Motor neuron (in vitro differentiated cells): ENCODE measurements at places on chromosomes 6 and 20.
A peak's percentile ranks its signal among the peaks of the same experiment; 100 is the strongest.

DNA sequence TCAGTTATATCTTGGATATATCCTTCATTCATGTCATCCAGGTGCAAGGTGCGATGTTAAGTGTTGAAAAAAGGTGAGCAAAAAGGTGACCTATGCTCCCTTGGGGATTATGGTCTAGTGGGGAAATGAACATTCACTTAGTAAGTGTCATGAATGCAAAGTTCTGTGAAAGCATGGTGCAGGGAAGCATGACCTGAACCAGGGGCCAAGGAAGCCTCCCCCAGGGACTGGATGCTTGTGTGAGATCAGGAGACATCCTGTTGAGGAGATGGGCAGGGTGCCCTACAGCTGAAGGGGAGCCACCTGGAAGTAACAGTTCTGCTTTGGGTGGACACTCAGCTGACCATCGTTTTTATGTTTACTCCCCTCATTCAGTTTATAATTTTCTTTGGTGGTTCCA is 179.5 kb downstream of the SYNDIG1 start:
- ATAC-seq: no peak

- peak; percentile 95 for ATAC-seq
These were observed 13.7 kb downstream of the KLHL31 start for GRCh38 chr6:53651764-53652401.

DNA sequence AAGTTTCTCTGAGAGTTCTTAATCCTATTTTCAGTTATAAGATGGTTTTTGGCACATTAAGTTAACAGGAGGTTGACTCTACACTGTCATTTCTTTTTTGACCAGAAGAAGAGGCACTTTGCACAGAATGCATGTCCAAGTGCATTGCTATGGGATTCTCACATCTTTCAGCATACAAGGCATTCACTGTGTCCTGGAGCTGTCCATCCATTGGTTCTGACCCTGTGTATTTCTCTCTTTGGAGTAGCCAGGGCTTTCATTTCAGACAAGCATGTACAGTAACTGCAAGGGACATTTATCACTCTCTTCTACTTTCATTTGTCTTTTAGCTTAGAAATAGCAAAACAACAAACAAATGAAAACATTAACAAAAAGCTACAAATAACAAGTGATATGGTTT is 275.1 kb upstream of the IMPG1 start:
- ATAC-seq: no peak

GRCh38 chr20:13984211-13984610 is 6.2 kb downstream of the SEL1L2 start:
- no peak for ATAC-seq

- no peak for ATAC-seq
These were observed 319.8 kb upstream of the PLCB4 start for GRCh38 chr20:8749101-8749500.

DNA sequence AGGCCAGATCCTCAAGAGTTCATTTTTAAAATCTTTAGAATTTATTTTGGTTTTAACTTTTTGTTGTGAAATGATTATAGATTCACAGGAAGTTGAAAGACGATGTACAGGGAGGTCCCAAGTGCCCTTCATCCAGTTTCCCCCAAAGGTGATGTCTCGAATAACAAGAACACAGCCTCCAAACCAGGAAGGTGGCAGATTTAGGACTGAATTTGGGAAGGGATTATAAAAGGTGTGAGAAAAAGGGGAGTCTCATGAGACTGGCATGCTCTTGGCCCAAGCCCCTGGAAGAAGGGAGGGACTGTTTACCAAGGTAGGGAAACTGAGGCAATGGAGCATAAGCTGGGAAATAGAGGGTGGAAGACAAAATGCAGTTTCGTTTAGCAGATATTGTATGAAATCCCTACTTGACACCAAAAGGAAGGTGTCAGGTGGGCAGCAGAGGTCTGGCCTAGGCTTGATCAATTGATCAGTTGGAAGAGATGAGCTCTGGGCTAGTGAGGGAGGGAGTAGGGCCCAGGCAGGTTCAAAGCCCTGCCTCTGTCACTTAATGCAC is 81.2 kb downstream of the BMP7 start:
- ATAC-seq: no peak

GRCh38 chr6:37321101-37321500 is 32.7 kb upstream of the RNF8 start:
- no peak for ATAC-seq

- ATAC-seq: no peak
These were observed 82.8 kb downstream of the MBOAT1 start for GRCh38 chr6:20129290-20130088.

- ATAC-seq: no peak
These were observed 65.9 kb downstream of the DLL1 start for GRCh38 chr6:170224694-170225660.

DNA sequence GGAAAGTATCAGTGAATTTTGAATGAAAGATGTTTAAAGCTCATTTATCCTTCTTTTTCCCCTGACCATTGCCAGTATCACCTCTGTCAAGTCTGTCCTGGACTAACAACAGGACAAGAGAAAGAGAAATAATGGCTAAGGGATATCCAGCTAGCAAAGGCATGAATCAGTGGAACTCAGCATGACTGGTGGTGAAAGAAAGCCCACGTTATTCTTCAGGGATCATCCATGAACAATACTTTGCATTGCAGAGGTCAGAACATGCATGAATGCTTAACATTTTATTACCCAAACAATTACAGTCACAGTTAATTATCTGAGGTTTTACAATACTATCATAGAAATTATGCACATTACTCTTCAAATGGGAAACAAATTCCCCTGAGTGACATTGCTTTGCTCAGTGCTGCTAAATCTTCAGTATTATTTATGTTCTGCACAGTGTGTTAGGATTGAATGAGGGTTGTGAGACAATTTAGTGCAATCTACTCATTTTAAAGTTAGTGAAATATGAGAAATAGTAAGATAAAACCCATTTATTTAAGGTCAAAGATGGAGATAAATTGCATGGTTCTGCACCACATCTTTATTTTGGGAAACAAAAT is 350.7 kb downstream of the KHDRBS2 start:
- ATAC-seq: peak; percentile 64

GRCh38 chr20:52992632-52993031 is 20.5 kb downstream of the TSHZ2 start:
- ATAC-seq: no peak

DNA sequence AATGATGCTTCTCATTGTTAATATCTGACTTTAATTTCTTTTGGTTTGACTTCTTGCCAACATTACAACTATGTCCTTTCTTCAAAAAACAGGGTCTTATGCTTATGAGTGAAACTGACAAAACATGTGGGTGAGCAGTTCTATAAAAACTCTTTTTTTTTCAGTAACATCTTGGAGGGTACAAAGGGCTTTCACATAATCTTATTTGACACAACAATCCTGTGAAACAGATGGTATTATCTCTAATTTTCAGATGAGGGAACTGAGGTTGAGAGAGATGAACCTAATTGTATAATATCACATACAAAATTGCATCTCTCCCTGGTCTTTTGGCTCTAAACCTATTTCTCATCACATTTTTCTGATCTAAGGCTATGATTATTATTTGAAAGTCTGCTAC is 38.3 kb downstream of the MAPK14 start:
- ATAC-seq: no peak

DNA sequence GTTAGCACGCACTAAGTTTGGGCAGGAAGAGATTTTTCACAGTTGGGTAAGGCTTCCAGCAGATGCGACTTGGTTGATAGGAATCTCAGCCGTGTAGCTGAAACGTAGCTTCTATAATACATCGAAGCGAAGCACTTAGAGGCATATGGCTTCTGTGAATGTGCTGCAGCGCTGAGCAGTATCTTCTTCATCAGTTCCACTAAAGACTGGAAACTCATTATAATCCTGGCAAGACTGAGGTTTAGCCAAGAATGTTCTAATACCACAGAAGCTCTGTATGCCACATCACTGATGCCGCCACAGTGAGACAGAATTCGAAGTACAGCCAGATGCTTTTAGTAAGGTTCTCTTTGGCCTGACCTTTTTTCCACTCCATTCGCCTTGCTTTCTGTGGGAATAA is 680.2 kb upstream of the AGPAT4 start:
- ATAC-seq: no peak

GRCh38 chr6:138346302-138347195 is 31.2 kb upstream of the SMIM28 start:
- ATAC-seq: no peak

DNA sequence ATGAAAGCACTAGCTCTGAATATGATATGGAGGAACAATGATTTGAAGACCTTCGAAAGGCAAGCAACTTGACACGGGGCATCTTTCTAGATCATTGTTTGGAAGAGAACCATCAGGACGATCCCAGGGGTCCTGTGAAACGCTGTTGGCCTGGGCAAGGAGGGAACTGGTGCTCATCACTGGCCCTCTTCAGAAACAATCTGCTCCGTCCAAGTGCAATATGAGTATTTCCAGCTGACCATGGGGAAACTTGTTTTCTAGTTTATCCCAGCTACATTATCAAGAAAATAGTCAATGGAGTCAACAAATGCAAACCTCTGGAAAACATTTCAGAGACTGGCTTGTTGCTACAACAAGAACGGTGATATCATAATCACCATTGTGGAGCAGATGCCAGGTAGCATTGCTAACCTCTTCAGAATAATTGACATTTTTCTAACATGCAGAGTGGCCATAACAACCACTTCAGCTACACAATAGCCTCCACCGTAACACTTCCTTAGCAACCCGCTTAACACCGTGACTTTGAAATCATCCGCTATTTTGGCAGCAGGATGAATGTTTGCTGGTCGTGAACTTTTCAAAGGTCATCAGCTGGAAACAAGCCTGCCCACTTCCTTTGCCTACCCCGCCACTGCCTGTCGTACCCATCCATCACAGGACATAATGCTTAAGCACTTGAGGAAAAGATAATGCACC is 112.0 kb upstream of the PDE10A start:
- peak; percentile 95 for ATAC-seq

- ATAC-seq: no peak
These were observed 295 bp downstream of the KCNB1 start for GRCh38 chr20:49482173-49482572.

DNA sequence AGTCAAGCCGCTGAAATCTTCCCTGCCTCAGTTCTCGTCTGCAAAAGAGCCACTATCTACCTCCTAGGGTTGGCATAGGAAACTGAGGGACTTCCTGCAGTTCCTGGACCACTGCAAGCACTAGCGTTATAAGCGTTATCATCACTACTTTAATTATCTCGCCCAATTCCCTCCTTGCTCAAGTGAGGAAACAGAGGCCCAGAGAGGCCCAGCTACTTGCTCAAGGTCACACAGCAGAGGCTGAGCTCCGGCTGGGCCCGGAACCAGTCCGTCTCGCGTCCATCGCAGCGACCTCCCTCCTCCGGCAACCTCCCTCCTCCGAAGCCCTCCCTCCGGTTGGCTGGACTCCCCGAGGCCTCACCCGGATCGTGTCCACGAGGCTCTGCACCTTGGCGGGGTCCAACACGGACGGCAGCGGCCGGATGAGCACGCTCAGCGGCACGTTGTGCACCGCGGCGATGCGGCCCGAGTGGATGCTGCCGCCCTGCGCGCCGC is 338 bp downstream of the SRXN1 start:
- ATAC-seq: no peak

DNA sequence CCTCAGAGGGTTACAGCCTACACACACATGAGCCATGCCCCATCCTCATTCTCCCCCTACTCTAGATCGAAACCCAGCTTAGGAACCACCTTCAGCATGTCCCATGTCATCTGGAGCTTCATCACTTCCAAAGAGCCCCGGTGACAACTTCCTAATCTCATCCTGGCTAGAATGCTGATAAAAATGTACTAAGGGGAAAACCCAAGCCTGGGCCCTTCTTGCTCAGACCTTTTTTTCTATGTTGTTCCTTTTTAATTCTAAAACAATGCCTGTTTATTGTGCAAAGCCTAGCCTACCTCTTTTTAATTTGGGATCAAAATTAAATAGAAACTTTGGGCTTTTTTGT is 44.1 kb upstream of the NT5E start:
- no peak for ATAC-seq

DNA sequence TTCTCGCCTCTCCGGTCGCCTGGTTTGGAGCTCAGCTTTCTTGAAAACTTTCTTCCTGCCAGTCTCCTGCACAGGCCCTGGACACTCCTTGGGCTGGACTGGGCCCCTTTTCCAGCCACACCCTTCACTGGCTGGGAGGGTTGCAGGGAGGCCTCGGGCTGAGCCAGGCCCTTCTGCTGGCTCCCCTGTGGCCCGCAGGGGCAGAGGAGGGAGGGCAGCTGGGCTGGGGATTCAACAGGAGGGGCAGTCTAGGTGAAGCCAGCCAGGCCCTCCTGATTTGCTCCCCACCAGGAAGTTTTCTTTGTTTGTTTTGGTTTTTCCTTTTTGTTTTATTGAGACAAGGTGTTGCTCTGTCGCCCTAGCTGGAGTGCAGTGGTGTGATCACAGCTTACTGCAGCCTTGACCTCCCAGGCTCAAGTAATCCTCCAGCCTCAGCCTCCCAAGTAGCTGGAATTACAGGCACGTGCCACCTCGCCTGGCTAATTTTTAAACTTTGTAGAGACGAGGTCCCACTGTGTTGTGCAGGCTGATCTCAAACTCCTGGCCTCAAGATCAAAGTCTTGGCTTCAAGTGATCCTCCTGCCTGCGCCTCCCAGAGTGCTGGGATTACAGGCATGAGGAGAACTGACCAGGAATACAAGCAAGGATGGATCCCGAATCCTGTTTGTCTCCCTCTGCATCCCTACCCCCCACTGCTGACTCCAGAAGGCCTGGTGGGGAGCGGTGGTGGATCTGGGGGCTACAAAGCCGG is 23.5 kb upstream of the CDH22 start:
- ATAC-seq: no peak

DNA sequence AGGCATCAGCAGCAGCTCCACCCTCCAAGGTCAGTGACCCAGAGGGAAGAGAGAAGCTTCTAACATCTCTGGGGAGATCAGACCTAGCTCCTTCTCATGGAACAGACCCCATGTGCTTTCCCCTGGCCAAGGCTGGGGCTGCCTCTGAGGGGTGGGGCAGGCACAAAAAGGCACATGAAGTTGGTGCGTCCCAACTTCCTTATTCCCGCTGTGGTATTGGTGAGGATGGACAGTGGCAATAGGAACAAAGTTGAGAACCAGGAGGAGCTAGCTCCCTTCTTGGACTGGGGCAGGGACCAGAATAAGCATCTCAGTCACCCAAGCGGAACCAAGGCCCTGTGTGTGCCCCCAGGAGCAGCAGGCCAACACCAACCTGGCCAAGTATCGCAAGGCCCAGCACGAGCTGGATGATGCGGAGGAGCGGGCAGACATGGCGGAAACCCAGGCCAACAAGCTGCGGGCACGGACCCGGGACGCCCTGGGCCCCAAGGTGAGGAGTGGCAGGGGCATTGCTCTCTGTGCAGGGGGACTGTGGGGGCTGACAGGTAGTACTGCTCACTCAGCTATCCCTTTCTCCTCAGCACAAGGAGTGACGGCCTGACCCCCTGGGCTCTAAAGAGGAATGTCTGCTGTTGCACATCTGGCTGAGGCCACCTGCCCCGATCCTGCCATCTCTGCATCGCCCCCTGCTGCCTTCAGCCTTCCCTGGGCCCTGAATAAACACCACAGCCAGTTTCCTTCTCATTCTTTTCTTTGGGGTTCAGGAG is 46.1 kb downstream of the MYH7B start:
- ATAC-seq: peak; percentile 21

- ATAC-seq: no peak
These were observed 139.7 kb upstream of the TMEM170B start for GRCh38 chr6:11397622-11398450.
